ENCODE measurements at places on chromosomes 13 and 19.

GRCh38 chr13:30319655-30320054 lies 12.3 kb upstream of the KATNAL1 start:
- DNase-seq = no peak

- no peak for DNase-seq
Measured at GRCh38 chr13:35770756-35771297, 294.3 kb upstream of the MAB21L1 start.

GRCh38 chr13:72023895-72024294 lies 156.9 kb upstream of the DACH1 start:
- DNase-seq = no peak

GRCh38 chr19:37905946-37906868 lies at the start of gene WDR87:
TSS of gene WDR87 (minus strand) at chr19:37906594. CDS start at chr19:37898239, 8,355 bp downstream.
- DNase-seq = peak; percentile 31

GRCh38 chr19:46766569-46767317 lies 20.5 kb upstream of the STRN4 start:
- DNase-seq = no peak

GRCh38 chr19:56156768-56157167 lies 15.7 kb downstream of the ZNF444 start:
- no peak for DNase-seq

DNA sequence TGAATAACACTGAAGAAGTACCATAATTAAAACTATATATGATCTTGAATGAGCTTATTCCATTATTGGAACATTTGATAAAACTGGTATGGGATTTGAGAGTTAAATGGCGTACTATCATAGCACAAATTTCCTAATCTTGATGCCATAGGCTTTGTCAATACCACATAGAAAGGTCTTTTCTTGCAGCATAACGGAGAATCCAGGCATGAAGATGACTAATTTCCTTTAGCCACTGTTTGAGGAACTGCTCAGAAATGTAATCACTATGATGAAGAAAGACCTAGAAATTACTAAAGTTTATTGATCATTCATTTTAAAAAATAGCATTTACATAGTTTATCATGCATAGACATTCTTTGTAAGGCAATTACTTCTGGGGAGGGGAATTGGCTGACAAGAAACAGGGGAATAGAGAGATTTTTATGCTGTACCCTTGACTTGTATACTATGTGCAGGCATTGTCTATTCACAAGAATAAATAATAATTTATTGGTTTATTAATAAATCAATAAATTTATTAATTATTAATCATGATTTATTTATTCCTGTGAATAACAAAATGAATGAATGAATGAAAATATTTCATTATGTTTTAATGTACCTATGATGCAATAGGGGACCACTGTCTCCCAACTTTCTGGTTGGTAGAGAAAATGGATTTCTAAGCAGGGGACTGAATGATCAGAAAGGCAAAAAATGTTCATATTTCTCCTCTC lies 2676.6 kb downstream of the PCDH9 start:
- no peak for DNase-seq

DNA sequence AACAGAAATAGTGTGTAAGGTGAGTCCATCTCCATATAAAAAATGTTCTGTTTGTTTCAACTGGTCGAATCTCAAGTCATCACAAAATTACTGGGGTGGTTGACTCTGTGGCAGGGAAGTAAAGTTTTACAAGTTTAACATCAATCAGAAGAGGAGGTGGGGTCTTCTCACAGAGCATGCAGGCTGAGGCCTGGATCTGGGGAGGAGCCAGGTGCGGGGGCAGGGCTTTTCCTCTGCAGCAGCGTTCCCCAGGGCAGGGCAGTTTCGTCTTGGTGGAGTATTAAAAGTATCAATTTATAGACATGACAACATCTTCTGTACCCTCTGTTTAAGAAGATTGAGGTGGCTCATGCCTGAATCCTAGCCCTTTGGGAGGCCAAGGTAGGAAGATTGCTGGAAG lies 68.8 kb downstream of the SLC7A9 start:
- no peak for DNase-seq

GRCh38 chr19:2478278-2478755 lies 2.4 kb downstream of the GADD45B start:
- DNase-seq = no peak

DNA sequence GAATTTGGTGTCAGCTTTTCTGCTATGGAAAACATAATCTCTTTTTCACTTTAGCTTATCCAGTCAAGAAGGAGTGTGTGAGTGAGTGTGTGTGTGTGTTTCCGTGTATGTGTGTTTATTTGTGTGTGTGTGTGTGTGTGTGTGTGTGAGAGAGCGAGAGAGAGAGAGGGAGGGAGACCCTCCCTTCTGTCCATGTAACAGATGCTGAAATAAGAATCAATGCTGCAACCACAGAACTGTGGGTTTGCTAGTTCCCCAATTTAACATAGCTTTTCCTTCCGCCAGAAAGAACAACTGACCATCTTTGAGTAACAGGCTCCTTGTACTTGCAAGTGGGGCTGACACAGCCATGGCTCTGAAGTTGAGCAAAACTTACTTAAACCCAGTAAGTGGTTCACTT lies 5.2 kb downstream of the LCP1 start:
- no peak for DNase-seq

GRCh38 chr19:47002106-47002766 lies 17.4 kb upstream of the NPAS1 start:
- DNase-seq = no peak

- no peak for DNase-seq
Measured at GRCh38 chr13:112574416-112574815, 13.5 kb downstream of the TUBGCP3 start.

- DNase-seq = no peak
Measured at GRCh38 chr13:93558637-93559036, 332.0 kb downstream of the GPC6 start.

GRCh38 chr19:28744014-28744413 lies 468.9 kb downstream of the UQCRFS1 start:
- no peak for DNase-seq

DNA sequence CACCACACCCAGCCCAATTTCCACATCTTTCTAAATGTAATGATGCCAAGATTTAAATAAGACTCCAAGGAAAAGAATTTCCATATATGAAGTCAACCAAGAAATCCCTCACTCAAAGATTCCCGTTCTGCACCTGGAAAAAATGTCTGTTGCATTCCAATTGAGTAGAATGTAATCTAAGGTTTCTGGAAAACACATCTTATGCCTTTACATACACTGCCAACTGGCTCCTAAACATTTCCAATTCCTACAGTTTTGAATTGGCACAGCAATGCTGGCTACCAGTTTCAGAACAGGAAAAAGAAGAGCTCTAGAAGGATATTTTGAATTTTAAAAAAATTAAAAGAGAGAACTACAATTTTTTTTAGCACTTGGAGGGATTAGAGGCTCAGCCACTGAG lies 43.0 kb downstream of the COL4A2 start:
- DNase-seq = no peak

GRCh38 chr19:44613295-44614178 lies at the start of gene IGSF23:
TSS of gene IGSF23 (plus strand) at chr19:44613563. CDS start at chr19:44613646, 83 bp downstream.
- no peak for DNase-seq

- DNase-seq = no peak
Measured at GRCh38 chr13:102039264-102039663, 362.6 kb downstream of the FGF14 start.

- no peak for DNase-seq
Measured at GRCh38 chr19:10471909-10472308, 31.2 kb downstream of the KEAP1 start.

- DNase-seq = no peak
Measured at GRCh38 chr13:44796597-44797490, 192.4 kb downstream of the NUFIP1 start.

GRCh38 chr19:48772503-48772953 lies 17.2 kb downstream of the FGF21 start:
- no peak for DNase-seq

- no peak for DNase-seq
Measured at GRCh38 chr19:44807162-44807561, 1.7 kb upstream of the BCAM start.

DNA sequence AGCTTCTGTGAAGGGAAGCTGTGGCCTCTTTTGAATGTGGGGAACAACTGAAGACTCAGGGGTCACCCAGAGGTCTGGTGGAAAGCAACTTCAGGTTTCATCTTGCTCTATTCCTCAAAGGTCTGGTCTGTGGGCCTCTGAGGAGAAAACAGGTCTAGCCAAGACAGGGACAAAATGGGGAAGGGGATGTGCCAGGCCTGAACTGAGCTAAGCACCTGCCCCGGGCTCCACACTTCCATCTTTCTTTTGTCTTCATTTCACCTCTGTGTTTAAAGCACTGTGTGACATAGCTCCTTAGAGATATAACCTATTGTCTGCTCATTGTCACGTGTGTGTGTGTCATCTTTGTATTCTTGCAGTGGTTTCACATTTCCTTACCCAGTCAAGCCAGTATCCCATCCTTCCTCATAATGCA lies 19.9 kb upstream of the GDF15 start:
- no peak for DNase-seq

DNA sequence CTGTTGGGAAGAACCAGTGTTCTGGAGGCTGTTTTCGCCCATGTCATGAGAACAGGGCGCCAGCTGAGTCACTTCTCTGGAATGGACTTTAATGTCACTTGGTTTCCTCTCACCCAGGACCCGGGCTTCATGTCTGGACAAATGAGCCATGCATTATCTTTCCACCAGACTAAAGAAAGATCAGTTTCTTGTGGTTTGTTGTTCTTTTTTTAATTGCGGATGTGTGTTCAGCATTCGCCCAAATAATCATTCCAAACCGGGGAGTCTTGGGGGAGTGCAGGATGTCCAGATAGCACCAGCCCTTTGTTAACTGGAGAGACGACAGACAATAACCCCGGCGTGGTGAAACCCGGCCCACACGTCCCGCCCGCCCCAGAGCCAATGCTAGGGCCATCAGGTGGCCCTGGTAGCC lies 102.5 kb downstream of the COL4A2 start:
- no peak for DNase-seq

DNA sequence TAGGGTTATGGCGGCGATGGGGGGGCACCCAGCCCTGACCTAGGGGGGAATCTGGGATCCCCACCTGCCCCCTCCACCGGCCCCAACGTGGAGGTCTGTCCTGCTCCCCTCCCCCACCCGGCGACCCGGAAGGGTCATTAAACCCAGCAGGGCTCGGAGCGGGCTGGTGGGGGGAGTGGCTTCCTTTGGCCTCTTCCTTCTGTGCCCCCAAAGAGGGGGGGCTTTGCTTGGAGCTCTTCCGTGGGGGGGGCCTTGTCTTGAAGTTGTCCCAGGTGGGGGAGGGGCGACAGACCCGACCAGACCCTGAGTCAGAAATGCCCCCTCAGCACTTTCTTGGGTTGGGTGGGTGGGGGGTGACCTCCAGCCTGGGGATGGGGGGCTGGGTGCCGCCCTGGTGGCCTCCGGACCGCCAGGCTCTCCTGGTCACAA lies 1.5 kb downstream of the ARID3A start:
- no peak for DNase-seq

DNA sequence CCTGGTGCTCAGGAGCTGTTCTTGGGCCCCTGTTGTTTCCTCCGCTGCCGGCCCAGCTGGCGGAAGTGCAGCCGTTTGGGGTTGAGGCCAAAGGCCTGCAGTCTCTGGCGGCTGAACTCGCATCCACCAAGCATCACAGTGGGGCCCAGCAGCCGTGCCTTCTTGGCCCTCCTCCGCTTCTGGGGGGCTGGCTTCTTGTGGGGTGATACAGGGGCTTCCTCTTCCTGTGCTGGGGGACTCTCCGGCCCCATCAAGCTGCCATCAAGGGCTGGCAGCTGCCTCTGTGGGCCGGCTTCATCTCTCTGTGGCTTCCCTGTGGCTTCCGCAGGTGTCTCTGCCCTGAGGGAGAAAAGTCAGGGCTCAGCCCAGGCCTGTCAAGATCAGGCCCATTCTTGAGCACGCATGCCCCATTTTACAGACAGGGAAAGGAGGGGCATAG lies 10.3 kb downstream of the ATG4D start:
- DNase-seq = no peak

- DNase-seq = no peak
Measured at GRCh38 chr19:32916969-32917615, 47.5 kb upstream of the SLC7A9 start.

DNA sequence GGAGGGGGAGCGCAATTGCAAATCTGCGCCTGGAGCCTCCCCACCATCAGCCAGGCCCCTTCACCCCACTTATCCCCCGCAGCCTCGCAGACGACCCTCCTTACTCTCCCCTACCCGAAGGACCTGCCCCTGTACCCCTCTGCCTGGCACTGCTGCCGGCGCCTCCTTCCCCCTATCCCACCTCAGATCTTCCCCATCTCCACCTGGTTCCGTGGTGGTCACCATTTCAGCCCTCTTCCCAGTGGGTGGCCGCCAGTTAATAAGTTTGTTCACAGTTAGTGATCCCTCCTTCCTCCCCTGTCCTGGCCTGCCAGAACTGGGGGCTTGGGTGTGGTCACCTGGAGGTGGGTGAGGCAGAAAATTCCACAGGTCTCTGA lies 397 bp downstream of the SLC44A2 start:
- no peak for DNase-seq

DNA sequence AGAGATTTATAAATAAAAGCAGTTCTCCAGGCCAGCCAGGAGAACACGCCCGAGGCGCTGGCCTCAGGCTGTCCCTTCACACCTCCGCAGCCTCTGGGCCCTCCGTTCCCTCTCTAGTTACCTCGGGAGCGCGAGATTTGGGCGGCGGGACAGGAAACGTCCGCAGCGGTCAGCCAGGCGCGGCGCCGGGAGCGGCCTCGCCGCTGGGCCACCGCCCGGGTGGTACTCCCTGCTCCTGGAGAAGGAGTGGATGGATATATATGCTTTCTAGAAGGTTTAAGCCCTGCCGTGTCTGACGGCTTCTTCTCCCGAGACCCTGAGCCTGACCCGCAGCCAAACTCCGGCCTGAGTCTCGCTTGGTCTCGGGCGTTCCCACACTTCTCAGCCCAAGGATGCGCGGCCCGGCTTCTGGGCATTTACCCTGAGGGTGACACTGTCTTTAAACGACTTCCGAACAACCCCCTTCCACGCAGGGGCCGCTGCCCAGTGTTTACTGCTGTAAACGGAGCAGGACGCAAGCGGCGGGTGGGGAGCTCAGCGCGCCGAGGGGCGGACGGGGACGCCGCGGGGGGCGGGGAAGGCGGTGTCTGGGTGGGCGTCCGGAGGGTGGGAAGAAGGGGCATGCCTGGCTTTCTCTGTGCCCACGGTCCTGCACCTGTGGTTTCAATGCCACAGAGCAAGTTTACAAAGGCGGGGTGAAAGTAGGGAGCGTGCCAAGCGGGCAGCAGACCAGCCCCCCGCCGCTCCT lies 2.0 kb upstream of the ZIC2 start:
- DNase-seq = no peak

DNA sequence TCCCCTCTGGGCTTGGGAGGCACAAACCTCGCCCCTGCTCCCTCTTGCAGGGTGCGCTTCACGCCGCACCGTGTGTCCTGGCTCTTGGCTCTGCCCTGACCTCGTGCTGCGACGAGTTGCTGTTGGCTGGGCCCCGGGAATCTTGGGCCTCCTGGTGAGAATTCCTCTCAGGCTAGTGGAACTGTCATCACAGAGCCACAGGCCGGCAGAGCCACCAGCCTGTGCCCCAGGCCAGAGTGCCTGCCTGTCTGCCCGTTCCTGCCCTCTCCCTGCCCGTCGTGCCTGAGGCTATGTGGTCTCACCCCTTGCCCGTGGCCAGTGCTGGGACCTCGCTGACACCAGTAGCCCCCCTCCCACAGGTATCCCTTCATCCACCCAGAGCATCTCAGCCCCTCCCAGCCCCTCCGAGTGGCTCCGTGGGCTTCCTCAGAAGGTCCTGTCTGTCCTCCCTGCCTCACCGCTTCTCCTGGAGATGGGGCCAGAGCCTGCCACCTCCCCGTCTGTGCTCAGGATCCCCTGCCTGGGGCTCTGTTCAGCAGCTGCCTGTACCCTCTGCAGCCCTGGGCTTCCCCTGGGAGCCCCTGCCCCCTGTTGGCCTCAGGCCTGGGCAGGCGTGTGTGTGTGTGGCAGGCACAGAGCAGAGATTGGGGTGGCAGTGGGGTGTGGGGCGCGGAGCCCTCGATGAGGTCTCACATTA lies 13.3 kb downstream of the NDUFB7 start:
- DNase-seq = no peak

- no peak for DNase-seq
Measured at GRCh38 chr19:47057328-47057727, 8.9 kb upstream of the TMEM160 start.

Measured in stimulated activated CD4-positive, alpha-beta T cell treated with anti-CD3 and anti-CD28 coated beads, TNF-alpha, amount 100 ng/mL, for 24 hours (primary cell).